ENCODE measurements at places on chromosomes 4 and X.

GRCh38 chr4:189779281-189779980, 161.2 kb upstream of the FRG1 start:
- no peak for DNase-seq

DNA sequence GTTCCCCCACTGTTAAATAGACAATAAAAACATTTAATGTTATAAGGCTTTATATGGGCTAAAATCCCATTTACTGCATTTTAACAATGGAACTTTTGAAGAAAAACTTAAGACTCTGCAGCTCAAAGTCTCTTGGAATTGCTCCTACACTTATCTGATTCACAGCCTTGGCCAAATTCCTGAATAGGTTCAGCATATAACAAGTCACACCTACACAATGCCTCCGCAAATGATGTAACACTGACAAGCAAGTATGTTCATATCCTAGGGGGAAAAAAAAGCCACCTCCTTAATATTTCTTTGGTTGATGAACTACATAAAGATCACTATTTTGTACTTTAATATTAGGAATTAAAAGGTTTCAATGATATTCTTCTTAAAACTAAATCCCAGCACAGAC, 34.5 kb downstream of the RPS6KA6 start:
- no peak for DNase-seq

GRCh38 chr4:168162604-168163003, 70.3 kb downstream of the ANXA10 start:
- peak; percentile 7 for DNase-seq

DNA sequence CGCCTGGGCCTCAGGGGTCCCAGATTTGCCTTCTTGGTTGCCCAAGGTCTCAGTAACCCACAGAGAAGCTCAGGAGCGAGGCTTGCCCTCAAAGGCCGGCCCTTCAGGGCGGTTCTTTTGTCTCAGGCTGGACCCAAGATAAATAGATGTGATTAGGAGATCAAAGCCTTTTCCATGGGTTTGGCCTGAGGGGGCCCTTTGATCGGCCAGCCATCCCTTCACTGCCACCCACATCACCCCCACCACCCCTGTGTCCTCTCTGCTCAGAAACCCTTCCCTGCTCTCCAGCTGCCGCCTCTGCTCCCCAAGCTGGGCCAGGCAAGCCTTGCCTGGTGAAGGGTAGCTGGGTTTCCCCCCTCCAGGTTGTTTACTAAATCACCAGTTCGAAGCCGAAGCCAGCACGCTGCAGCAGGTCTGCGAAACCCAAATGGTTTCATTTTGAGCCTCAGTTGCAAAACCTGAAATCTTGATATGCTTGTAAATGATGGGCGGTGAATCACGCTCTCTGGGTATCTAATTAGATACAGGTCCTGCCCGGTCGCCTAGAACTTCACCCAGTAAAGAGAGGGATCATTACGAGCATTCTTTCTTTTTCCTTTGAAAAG, 202.6 kb upstream of the BCOR start:
- DNase-seq = no peak

DNA sequence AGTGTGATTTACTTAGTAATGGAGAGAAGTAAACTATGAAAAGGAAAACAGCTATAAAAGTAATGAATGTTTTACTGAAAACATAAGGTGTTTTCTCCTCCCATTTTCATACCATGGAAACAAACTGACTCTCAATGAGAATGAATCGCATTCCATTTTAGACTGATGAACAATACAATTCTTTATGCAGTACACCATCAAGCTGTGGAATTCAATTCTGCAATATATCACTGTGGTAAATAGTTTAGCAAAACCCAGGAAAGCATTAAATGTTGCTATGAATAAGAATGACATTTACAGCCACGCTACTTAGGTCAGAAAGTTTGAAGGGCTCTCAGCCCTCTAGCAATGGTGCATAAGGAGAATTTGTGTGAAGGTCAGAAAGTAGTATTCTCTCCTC, 7.4 kb downstream of the DCAF8L2 start:
- DNase-seq = no peak

DNA sequence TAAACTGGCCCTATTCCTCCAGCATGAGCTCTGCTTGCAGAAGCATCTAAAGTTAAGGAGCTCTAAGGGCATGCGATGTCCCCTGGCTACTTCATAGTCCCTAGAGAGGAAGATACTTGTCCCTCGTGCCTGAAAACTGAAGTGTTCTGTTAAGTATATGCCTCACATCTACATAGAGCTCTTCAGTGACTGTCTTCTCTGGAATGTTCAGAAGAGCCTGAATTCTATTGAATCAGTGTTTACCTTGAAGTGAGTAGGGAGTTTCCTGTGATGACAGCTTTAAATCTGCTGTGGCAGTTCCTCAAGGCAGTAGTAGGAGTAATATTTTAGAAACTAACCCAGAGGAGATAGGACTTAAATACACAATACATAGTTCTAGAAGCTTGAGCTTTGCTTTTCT, 111.2 kb downstream of the ZNF518B start:
- no peak for DNase-seq

GRCh38 chr4:76384052-76384451, 36.9 kb downstream of the CCDC158 start:
- DNase-seq = no peak

GRCh38 chr4:52716364-52717151, 34.7 kb downstream of the ERVMER34-1 start:
- no peak for DNase-seq

- no peak for DNase-seq
These were observed 138.9 kb downstream of the SOWAHB start for GRCh38 chr4:76758996-76759395.

DNA sequence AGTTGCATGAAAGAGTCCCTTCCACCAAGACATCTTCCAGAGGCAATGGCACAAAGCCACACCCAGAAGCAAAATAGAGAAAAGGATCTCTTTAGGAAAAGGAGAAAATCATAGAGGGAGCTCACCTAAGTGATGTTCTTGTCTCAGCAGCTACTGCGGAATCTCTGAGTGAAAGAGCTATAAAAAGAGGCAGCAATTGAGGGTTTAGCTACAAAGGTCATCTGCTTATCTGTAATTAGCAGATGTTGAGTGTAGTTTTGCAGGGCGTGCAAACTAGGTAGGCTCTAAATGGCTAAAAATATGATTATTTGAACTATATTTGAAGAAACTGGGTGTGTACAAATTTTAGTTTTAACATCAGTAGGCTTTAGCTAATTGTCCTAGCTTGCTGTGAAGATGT, 276.0 kb downstream of the HS3ST1 start:
- no peak for DNase-seq

DNA sequence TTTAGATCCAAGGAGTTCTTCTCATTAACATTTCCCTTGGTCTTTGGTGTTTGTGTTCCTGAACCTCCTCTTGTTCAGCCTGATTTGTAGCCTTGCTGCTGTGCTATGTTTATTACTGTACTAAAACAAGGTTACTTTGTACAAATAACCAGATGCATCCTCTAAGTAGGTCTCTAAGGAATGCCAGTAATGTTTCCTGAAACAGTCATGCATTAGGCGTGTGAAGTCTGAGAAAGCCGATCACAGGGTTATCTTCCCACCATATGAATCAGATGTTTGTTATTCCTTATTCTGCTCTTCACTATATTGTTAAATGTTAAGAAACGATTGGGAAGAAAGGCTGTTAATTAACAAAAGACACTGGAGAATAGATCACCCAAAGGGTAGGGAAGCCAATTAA, 66.9 kb downstream of the GALNTL6 start:
- DNase-seq = no peak

- peak; percentile 75 for DNase-seq
These were observed 692 bp downstream of the ZFX start for GRCh38 chrX:24150051-24150790.

DNA sequence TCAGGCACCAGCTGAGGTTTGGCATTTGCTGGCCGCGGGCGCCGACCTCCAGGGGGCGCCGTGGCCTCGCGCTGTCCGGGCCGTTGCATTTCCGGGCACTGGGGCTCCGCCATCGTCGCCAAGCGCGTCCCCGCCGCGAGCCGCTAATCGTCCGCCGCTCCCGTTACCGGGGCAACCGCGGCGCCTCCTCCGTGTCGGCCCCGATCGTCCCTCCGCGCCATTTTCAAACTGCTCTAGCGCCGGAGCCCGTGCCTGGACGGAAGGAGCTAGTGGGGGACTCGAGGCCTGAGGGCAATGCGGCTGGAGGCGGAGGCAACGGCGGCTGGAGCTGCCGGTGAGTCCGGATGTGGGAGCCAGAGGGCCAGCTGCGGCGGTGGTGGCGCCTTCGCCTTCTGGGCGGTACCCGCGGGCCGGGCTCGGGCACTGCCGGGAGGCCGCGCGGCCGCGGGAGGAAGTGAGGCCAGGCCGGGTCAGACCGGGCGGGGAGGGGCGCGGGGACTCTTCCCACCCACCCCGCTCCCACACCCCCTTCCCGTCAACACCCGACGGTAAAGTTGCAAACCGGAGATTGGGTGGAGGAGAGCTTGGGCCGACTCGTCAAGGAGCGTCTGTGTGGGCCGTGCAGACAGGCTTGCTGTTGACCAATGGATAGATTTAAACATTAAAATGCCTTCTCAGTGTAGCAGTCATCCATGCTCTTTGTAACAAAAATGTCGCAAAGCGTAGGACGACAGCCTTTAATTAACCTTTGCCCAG, at the start of gene CEP135:
CEP135 (plus strand) TSS at position 220 of the 756 bp plus-strand sequence. CDS start 3,186 bp downstream, outside the sequence.
- peak; percentile 93 for DNase-seq

DNA sequence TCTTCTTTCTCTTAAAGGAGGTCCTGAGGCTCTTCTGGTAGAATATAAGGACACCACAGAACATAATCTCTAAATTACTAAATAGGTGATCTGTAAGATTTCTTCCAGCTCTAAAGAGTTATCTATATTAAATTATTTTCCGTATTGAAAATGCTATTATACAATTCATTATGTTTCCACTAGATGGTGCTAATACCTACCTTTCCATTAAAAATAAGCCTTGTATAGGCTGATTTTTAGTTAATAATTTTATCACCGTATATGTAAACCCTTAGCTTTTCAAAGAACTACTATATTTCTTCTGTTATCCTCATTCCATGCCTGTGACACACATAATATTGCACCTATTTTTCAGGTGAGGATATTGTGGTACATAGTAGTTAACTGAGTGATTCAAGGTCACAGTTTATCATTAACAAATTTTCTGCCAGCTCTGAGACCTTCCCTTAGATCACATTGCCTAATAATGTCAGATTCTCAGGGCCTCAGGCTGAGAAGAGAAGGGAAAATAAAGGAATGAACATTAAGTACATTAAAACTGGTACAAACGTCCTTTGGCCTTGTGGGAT, 138.8 kb downstream of the TEX11 start:
- DNase-seq = peak; percentile 55

DNA sequence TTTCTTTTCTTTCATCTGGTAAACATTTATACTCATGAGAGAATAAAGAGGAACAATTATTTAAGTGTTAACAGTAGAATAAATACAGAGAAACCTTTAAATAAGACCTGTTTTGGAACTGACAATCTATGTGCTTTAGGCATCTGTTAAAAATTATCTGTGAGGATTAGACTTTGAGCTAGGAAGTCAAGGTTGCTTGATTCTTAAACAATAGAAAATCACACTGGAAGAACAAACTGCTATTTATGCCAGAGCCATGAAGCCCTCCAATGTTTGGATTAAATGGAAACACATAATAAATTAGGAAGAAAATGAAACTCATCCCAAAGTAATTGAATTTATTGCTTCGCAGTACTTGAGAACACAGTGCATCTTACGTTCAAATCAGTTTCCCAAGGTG, 207.2 kb upstream of the NPY2R start:
- no peak for DNase-seq

- peak; percentile 77 for DNase-seq
These were observed 53.9 kb upstream of the HEPH start for GRCh38 chrX:66110112-66110511.

DNA sequence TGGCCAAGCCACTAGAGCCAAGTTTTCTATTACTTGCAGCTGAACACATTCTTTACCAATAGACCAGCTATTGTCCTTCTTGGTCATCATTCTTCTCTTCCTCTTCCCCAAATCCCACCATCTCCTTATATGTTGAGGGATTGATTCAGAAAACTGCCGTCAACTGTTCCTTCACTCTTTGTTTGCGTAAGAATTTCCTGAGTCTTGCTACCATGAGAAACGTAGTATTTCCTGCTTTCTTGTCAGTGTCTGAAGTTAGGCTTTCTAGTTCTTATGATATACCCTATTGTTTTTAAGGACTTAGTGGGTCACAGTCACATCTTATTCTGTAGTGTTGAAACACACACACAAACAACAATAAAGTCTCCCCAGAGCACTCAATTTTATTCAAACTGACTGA, 20.1 kb downstream of the IGFBP7 start:
- DNase-seq = no peak

GRCh38 chr4:119103263-119103662, 32.4 kb upstream of the MYOZ2 start:
- DNase-seq = peak; percentile 67

- DNase-seq = no peak
These were observed 538 bp downstream of the SCML2 start for GRCh38 chrX:18353931-18354368.

DNA sequence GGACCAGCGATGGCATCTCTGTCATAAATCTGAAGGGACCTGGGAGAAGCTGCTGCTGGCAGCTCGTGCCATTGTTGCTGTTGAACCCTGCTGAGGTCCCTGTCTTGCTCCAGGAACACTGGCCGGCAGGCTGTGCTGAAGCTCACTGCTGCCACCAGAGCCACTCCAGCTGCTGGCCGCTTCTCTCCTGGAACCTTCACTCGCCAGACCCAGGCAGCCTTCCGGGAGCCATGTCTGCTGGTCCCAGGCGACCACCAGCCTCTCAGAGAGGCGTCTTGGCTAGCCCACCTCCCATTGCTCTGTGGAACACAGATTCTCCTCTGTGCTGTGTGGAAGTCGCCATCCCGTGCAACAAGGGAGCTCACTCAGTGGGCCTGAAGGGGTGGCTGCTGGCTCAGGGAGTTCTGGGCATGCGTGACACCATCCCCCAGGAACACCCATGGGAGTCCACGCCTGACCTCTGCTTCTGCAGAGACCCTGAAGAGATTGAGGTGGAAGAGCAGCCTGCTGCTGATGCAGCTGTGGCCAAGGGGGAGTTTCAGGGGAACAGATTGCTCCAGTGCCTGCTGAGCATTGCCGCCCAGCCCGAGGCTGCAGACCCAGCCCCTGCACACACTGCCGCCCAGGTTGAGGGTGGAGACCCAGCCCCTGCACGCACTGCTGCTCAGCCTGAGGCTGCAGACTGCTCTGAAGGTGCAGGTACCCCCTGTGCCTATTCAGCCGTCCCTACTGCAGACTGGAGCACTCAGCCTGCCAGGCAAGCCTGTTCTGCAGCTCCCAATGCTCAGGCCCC, 33.1 kb upstream of the CYP4V2 start:
- no peak for DNase-seq

DNA sequence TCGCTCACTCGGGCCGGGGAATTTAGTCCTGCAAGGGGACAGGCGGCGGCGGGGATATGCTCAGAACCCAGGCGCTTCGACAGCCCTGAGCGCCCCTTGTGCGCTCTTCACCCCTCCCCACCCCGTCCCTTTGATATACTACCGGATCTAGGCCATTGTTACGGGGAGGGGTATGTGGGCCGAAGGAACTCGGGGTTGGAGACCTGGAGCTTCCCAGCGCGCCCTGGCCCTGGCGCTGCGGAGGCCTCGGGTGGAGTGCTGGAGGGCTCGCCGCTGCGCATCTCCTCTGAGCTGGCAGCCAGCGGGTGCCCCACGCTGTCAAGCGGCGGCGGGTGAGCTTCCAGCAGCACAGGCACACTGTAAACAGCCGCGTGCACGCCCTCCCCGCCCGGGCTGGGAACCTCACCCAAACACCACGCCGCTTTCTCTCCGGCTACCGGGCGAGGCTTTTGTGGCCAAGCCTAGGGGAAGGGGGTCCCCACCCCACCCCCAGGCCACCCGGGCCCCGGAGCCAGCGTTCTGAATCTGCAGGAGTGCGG, 54.5 kb upstream of the BCOR start:
- DNase-seq = no peak

- DNase-seq = no peak
These were observed 113.2 kb upstream of the ZNF827 start for GRCh38 chr4:146051728-146052391.

All from HT-29 (cell line).